GM12891 (cell line): ENCODE measurements at places on chromosomes 5 and 9.
A peak's percentile ranks its signal among the peaks of the same experiment; 100 is the strongest.

- DNase-seq, result no peak
Observed at GRCh38 chr9:115423646-115424045, 305.7 kb upstream of the TNC start.

- no peak for DNase-seq
Observed at GRCh38 chr5:58462623-58463230, 2.8 kb upstream of the PLK2 start.

GRCh38 chr9:133856798-133857197 is 118.6 kb upstream of the SARDH start:
- no peak for DNase-seq

GRCh38 chr5:124252747-124253146 is 493.7 kb downstream of the ZNF608 start:
- DNase-seq, result no peak

DNA sequence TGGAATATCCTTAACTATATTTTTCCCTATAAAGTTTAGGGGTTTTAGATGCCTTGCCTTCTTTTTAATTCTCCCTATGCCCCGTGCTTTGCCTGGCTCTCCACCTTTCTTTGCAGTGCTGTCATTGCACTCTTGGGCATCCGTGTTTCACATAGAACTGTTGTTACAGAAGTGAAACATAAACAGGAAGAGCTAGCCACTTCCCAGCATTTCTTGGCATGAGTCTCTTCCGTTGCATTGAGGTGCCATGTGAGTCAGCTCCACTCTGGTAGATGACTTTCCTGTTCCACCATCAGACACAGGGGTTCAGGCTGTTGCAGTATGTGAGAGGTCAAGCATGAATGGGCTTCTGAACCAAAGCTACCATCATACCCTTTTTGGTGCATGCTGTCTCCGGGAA is 73.4 kb downstream of the ANGPTL2 start:
- peak; percentile 13 for DNase-seq

- DNase-seq, result no peak
Observed at GRCh38 chr5:134141331-134142050, 27.0 kb downstream of the TCF7 start.

DNA sequence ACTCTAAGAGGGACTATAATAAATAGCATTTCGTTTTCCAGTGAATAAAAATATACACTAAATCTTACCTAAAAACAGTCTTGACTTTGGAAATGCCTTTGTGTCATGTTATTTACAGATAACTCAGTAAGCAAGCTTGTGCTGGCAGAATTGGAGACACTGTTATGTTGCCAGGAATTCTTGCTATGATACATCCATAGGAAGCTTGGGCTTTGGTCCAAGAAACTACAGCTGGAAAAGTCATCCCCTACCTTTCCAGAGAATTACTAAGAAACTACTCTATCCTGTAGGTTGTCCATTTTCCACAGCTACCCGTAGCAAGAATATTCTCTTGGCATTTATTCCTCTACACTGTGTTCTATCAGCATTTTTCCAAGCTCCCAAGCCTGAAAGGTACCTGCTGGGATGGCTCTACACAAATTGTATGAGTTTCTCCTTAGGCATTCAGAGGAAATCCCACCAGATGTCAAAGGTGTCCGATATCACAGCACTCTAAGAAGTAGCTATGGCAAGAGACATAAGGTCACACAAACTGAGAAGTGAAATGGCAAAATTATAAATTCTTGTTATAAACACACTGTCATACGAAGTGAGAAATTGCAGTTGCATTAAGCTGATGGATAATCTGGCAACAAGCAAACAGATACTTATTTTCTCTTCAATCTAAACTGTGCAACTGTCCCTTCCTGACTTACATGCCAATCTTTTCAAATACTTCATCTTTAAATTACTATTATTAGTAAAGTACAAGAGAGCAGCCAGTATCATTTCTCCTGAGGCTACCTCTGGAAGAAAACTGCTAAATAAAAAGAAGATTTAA is 68.5 kb downstream of the MCTP1 start:
- no peak for DNase-seq
